Stimulated activated CD4-positive, alpha-beta T cell treated with anti-CD3 and anti-CD28 coated beads, Interleukin-2, amount 100 ng/mL, for 4 hours (primary cell): ENCODE measurements at places on chromosomes 7 and 10.

- no peak for DNase-seq
Observed at GRCh38 chr10:107139237-107139636, 25.3 kb downstream of the SORCS1 start.

GRCh38 chr7:10845225-10845624, 128.4 kb upstream of the PHF14 start:
- no peak for DNase-seq

GRCh38 chr10:132450825-132451505, 54.0 kb downstream of the PWWP2B start:
- DNase-seq: no peak

GRCh38 chr10:96789571-96790108, 42.5 kb upstream of the LCOR start:
- no peak for DNase-seq

- DNase-seq: no peak
Observed at GRCh38 chr10:46006219-46006618, 24.2 kb downstream of the NCOA4 start.

GRCh38 chr7:151883857-151884256, 6.9 kb upstream of the PRKAG2 start:
- DNase-seq: no peak

DNA sequence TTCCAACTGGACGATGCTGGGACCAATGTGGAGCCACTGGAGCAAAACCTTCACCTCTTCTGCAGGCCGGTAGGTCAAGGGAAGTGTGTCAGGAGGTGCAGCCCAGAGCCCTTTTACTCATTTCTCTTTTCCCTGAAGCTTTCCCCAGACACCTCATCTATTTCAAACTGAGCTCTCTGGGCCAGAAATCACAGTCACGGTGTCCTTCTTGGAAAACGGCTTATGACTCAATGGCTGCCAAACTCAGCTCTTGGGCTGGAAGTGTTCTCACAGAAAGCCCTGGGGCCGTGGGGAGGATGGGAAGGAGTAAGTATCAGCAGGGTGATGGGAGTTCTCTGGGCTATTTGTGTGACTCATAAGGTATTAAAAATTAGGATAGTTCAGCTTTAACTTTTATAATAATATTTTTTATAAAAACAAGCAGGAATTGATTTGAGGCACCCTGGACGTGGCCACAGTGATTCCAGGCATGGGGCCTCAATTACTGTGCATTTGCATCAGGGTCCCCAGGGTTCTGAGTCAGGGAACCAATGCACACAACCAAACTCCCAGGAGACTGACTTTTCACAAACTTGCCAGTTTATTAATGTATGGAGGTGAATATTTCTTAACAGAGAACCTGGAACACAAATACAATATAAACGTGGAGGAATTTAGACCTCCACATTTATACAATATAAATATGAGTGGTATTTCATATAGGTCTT, 187.4 kb upstream of the TMEM72 start:
- DNase-seq: no peak

DNA sequence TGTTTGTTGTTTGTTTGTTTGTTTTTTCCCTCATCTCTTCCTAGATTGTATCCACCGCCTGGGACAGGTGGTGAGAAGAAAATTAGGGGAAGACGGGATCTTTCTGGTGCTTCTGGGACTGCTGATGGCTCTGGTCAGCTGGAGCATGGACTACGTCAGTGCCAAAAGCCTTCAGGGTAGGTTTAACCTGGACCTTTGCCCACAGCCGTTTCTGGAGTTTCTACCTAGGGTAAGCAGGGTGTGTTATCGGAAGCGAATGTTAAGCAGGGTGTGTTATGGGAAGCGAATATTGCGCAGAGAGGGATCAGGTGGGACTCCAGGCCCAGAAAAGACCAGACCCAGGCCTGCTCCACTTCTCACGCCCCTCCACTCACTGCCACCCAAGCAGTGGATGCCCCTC, 4.7 kb downstream of the CLCN1 start:
- no peak for DNase-seq

DNA sequence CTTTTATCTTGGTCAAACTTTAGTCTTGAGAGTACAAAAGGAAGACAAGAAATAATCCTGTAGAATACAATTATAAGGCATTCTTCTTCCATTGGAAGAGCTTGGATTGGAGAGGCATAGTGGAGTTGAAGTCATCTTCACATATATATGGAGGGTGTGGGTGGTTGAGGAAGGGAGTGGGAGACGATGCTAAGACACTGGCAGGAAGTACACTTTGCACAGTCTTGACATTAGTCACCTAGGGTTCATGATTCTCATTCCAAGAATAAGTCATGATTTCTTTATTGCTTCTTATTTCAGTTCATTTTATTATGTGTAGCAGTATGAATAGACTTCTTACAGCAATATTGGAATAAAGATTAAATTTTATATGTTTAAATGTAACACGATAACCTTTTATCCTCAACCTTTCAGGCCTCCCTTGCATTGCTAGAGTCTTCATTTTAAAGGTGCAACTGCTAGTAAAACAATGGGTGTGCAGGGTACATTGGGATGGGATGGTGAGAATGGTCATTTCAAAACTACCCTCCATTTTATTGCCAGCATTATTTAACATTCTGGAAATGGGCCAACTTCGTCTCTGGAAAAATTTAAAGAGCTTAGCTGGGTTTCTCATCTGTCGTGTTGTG, 12.3 kb upstream of the SLC26A3 start:
- DNase-seq: no peak

GRCh38 chr7:91185771-91186170, 78.5 kb upstream of the FZD1 start:
- no peak for DNase-seq

DNA sequence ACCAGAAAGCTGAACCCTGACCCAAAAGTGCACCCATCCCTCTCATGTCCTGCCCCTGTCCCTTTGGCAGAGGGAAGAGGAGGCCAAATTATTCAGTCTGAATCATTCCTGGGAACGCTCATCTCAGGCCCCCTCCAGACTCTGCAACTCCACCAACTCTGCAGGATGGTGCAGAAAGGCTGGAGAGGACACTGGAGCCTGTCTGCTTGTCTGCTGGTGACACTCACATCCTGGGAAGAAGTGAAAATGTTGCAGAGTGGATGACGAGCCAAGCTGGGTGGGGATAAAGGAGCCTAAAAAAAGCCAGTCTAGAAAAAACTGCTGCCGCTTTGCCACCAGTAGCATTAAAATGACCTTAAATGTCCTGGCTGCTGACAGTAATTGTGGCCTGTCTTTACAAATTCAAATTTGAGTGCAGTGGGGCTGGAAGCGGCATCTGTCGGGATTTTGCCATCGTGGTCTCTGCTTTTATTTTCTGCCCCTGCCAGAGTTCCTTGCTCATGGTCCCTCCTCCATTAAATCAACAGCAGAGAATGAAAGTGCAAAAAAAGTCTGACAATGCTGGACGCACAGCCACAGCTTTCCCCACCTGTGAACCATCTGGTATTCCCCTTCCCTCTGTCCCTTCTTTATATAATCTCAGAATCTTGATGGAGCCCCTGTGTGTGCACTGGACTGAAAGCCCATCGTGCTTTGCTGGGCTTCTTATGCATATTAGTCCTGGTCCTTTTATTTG, 63.9 kb downstream of the STK17A start:
- DNase-seq: no peak

DNA sequence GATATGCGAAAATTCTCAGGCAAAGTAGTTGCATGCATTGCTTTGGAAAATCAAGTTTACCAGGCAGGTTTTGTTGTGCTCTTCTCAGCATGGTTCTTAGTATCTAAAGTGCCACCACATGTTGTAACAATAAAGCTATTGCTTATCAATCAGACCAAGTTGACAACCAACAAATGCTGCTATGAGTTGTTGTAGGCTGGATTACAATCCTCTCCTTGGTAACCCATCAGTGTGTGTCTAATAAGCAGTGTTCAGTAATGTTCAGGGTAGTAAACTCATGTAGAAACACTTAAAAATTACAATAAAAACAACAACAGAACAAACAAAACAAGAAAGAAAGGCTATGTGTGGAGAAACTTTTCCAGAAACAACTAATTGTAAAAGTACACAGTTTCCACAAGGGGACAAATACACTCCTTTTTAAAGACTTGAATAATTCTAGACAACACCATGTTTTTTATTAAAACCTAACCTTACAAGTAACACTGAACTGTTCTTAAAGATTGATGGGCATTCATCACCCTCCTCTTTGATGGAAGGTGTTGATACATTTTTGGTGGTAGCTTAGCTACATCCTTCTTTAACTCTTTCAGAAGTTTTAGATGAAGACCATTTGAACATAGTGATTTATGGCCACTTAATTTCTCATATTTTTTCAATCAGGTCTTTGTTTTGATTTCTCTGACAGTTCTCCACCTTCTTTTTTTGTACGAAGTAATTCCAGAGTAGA, 370.9 kb upstream of the SEMA3A start:
- no peak for DNase-seq

DNA sequence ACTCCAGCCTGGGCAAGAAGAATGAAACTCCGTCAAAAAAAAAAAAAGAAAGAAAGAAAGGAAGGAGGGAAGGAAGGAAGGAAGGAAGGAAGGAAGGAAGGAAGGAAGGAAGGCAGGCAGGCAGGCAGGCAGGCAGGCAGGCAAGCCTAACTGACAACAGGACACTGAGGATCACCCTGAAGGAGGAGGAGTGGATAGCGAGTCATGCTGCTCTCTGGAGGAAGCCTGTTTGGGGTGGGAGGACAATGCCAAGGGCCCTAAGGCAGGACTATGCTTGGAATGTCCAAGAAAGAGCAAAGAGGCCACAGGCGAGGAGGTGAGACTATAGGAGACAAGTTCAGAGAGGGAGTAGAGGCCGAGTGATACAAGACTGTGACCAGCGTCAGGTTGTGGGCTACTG, 107.0 kb upstream of the PARD3 start:
- DNase-seq: no peak

- no peak for DNase-seq
Observed at GRCh38 chr10:31070025-31070424, 38.4 kb upstream of the ZNF438 start.

DNA sequence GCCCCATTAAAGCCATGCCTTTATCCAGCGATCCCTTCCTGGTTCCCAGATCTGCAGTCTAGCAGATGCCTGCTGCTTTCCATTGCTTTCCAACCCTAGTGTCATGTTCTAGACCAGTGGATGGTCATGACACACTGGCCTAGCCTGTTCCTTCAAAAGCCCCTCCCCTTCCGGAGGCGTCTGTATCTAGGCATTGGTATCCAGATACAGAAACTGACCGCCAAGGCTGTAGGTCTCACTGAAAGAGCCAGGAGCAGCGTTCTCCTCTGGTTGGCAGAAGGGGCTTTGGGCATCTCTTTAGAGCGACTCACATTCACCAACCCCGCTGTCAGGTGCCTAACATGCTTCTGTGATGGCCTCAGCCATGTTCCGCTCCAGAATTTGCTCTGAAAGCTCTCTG, 22.6 kb downstream of the JCAD start:
- DNase-seq: no peak

GRCh38 chr10:46552526-46553237, 3.8 kb downstream of the GPRIN2 start:
- no peak for DNase-seq

- no peak for DNase-seq
Observed at GRCh38 chr10:35447693-35448407, 111.5 kb downstream of the CCNY start.

DNA sequence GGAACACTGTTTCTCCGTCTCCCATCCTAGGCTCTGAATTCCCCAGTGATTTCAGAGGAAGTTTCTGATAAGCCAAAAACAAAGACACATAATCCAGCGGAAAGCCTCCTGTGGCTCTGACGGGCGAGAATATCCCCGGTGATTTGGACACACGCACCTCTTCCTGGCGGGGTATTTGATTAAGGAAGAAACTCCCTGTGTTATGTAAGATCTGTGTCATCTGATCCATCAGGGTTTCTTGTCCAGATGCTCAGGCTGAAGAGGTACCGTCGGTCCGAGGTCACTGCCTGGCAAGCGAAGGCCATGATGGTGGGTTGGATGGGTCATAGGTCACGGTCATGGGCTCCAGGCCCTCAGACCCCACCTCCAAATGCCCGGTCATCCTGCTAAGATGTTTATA, 39.6 kb upstream of the DNAJB6 start:
- no peak for DNase-seq

DNA sequence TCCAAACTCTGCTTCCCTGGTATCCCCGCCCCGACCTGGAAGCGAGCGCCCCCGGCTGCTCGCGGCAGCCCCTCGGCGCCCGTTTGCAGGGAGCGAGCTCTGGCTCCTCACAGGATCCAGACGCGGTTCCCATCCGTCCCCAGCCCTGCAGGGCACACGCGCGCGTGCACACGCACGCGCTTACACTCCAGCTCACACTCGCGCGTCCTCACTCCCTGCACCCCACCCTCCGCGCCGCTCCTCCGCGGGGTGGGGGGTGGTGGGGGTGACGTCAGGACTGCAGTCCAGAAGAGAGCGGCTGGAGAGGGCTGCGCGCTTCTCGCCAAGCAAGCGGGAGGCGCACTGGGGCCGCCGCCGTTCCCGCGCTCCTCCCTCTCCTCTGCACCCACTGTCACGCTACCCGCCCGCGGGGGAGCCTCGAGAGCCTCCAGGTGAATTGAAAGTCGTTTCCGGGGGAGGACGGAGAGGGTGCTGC, 255.6 kb downstream of the OTUD1 start:
- DNase-seq: no peak

GRCh38 chr10:14569274-14570060, 205.2 kb downstream of the FAM107B start:
- no peak for DNase-seq

GRCh38 chr7:157018997-157019608, 8.6 kb upstream of the MNX1 start:
- no peak for DNase-seq

GRCh38 chr10:50281210-50281966, 30.1 kb upstream of the ASAH2 start:
- no peak for DNase-seq

GRCh38 chr7:50351267-50351666, 46.8 kb downstream of the IKZF1 start:
- no peak for DNase-seq

DNA sequence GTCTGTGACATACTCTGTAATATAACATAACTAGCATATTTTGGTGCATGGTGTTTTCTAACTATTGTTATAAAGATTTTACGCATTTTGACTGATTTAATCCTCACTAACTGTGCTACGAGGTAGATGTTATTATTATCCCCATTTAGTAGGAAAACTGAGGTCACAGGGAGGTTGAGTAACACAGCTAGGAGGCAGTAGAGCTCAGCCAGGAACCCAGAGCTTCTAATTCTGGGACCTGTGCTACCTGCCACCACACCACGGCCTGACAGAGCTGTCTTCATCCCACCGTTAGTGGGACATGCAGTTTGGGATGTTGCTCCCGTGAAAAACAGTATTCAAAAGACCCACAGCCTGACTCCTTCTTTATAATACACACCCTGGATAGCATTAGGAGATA, 962.5 kb downstream of the CNTNAP2 start:
- DNase-seq: no peak

DNA sequence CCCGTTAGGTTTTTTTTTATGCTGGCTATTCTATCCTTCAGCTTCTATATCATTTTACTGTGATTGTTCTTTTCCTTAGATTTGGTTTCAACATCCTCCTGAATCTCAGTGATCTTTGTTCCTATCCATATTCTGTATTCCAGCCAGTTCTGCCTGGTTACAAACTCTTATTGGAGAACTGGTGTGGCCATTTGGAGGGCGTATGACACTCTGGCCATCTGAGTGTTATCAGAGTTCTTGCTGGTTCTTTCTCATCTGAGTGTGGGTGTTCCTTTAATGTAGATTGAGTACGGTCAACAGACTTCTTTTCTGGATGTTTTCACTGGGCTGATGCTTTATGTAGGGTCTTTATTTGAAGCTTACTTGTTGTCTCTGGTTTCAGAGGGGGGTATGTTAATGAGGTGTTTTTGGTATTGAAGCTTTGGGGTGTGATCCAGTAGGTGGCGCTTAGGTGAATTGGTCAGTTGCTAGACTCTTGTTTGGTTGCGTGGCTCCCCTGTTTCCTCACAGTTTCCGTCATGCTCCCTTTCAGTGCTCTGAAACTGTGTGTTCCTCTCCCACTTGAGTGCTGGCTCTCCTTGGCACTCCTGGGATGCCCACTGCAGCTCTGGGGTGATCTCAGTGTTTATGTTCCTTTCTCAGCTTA, 80.7 kb downstream of the FANK1 start:
- DNase-seq: no peak
